ENCODE measurements at places on chromosomes 4 and X. TPM values are rescaled to one million over a fixed set of nuclear protein-coding genes. Genes with fewer than 3 reads are reported as not detected.

GRCh38 chr4:37927434-37927833, 32.8 kb upstream of the PTTG2 start:
- DNase-seq = no peak

GRCh38 chr4:148065075-148065474, 333.2 kb downstream of the ARHGAP10 start:
- DNase-seq = no peak

DNA sequence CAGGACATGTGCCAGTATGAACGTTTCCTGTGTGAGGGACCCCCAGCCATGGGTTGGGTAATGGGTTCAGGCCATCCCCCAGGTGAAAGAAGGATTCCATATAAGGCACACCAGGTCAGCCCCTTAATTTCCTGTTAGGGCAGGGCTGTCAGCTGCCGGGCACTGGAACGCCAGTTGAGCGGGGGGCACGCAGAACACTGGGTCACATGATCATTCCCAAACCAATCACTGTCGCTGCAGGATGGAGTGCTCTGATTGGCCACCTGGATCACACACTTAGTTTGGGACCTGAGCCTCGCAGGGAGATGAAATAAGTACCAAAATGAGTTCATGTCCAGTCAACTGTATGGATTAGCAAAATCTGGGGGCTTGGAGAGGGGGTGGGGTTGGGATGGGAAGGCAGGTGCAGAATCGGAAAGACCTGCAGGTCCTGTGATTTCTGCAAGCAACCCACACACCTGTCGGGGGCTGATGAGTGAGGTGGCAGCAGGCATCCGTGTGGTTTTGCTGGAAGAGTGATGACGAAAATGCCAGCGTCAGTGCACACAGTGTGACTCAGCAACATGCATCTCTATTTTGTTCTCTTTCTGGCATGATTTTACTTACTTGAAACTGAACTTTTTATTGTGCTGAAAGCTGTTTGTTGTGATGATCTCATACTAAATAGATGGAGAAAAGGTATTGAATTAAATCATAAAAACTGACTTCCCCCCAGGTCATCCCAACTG, 32.2 kb downstream of the RNF212 start:
- no peak for DNase-seq

Gene AVPR2
- total RNA-seq = 1.9 TPM

Gene EREG
- total RNA-seq = under 0.01 TPM

Gene OTC
- total RNA-seq = 0.26 TPM
